ENCODE measurements at places on chromosomes 2 and 18.

GRCh38 chr2:238722883-238723282 is 125.0 kb upstream of the TWIST2 start:
- DNase-seq = no peak
- no peaks in the 10 kb centered on the region for H3K36me3 ChIP-seq
- no peaks in the 10 kb centered on the region for H3K4me1 ChIP-seq
- H3K27ac ChIP-seq = no peak overlapping the region
- H3K27me3 ChIP-seq = no peaks in the 10 kb centered on the region

DNA sequence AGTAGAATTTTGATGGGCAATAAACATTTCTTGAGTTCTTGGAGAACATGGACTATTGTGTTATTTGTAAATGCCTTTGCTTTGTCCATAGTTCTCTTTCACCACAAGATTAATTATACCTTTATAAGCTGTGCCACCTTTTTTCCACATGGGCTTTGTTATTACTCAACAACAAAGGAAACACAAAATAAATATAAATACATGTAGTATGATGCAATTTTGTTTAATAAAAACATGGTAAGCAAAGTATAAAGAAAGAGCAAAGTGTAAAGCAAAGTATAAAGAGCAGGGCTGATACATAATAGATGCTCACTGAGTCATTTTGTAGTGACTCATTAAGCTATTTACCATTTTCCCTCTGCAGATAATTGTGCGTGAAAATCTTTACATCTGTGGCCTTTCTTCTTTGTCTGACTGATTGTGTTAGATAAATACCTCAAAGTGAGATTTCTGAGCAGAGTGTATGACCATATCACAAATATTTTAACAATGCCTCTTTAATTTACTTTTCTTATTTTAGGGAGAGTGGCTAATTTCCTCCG is 80.9 kb downstream of the CERS6 start:
- H3K4me1 ChIP-seq = no peaks in the 10 kb centered on the region
- no peak for DNase-seq
- H3K4me3 ChIP-seq = no peak overlapping the region
- H3K27me3 ChIP-seq = no peaks in the 10 kb centered on the region

GRCh38 chr2:60992985-60993392 is 24.5 kb upstream of the PEX13 start:
- no peaks in the 10 kb centered on the region for H3K27me3 ChIP-seq
- DNase-seq = no peak
- no peak overlapping the region for H3K4me3 ChIP-seq

DNA sequence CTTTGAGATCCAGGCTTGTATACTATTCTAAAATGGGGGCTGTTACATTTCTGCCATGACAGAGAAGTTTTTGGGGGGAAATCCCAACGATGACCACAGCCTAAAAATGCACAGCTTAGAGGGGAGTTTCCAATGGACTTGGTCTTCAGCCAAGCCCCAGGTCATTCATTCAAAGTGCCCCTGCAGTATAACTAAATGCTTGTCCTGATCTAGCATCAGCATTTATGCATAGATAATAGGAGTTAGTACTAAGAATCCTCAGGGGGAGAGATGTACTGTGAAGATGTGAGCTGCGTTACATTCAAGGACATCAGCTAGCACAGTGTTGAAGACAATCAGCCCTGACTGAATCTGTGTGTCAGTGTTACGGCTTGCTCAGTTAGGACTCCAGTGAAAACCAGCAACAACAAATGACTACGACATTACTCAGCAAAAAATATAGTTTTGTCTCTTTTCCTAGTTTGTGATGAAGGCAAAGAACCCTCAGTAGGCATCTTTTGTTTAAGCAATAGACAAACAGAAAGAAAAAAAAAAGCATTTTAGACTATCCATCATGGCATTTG is 160.9 kb downstream of the ZEB2 start:
- no peaks in the 10 kb centered on the region for H3K4me1 ChIP-seq
- H3K27ac ChIP-seq = no peak overlapping the region
- H3K4me3 ChIP-seq = no peak overlapping the region
- H3K36me3 ChIP-seq = no peaks in the 10 kb centered on the region

DNA sequence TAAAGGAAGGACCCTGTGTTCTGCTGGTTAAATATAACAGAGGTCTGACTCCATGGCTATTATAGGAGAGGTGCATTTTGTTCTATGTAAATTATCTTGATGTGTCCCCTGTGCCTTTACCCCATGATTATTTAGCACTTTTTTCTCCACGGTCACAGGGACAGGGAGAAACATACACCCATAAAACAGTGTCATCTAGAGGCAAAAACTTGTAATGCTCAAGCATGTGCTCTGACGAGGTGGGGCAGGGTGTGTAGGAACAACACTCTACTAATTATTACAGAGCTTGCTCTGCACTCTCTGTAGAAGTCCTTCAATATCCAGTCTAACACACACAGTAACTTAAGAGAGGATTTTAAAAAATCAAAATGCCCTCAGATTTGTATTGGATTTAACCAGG is 187.9 kb downstream of the NEDD4L start:
- H3K36me3 ChIP-seq = no peaks in the 10 kb centered on the region
- H3K4me1 ChIP-seq = peaks cover 53% of the 10 kb centered on the region
- no peak for DNase-seq
- H3K4me3 ChIP-seq = no peak overlapping the region

GRCh38 chr18:75483662-75484061 is 56.2 kb upstream of the SMIM21 start:
- DNase-seq = no peak
- no peak overlapping the region for H3K4me3 ChIP-seq
- H3K27ac ChIP-seq = no peak overlapping the region
- H3K27me3 ChIP-seq = no peaks in the 10 kb centered on the region

DNA sequence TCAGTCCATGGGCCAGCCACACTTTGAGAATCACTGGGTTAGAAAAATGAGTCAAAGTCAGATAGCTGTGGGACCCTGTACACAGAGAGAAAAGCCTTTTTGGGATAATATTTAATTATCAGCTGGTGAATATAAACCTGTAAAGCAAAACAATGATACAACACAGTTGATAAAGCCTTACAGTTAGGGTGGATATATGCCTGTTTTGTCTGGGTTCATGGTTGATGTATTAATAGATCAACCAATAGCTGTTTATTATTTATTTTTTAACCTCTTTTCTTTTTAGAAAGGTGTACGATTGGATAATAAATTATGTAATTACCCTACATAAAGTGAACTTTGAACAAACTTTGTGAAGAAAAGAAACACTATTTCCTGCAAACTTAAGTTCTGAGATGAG is 145.6 kb downstream of the TDRD15 start:
- H3K27ac ChIP-seq = no peak overlapping the region
- H3K36me3 ChIP-seq = no peaks in the 10 kb centered on the region
- H3K4me1 ChIP-seq = no peaks in the 10 kb centered on the region
- H3K4me3 ChIP-seq = no peak overlapping the region
- no peaks in the 10 kb centered on the region for H3K27me3 ChIP-seq

DNA sequence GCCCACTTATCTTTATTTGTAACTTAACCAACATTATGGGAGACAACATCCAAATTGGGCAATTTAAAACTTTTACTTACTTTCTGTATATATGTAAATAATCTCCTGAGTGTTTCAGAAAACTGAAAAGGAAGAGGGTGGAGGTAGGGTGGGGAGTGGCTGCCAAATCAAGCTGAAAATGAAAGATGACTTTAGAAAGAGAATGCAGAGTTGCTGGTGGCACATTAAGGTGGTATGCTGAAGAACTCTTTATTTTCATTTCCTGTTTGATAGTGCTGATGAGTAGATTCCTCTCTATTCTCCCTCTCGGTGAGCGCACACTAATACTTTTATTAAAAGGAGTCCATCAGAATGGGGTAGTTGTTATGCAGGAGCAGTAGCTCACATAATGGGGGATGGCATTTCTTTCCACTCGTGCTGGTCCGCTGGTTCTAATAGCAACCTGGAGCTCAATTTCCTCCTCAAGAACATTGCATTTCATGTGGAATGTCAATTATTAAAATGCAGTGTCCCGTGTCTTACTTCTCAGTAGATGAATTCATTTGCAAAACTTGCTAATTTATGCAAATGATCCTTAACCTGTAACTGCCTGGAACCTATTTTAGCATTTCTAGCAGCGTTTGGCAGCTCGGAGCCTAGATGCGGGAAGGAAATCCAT is 466.9 kb upstream of the HNRNPA3 start:
- H3K27ac ChIP-seq = no peak overlapping the region
- no peak overlapping the region for H3K4me3 ChIP-seq
- H3K36me3 ChIP-seq = no peaks in the 10 kb centered on the region
- H3K27me3 ChIP-seq = peaks cover 6% of the 10 kb centered on the region
- no peak for DNase-seq

GRCh38 chr2:237618449-237618848 is 8.9 kb upstream of the LRRFIP1 start:
- H3K4me3 ChIP-seq = no peak overlapping the region
- H3K4me1 ChIP-seq = no peaks in the 10 kb centered on the region
- H3K36me3 ChIP-seq = no peaks in the 10 kb centered on the region
- no peak overlapping the region for H3K27ac ChIP-seq

GRCh38 chr2:184312970-184313369 is 285.4 kb upstream of the ZNF804A start:
- H3K27me3 ChIP-seq = no peaks in the 10 kb centered on the region
- no peaks in the 10 kb centered on the region for H3K36me3 ChIP-seq
- H3K4me3 ChIP-seq = no peak overlapping the region
- DNase-seq = no peak
- H3K4me1 ChIP-seq = no peaks in the 10 kb centered on the region

- H3K4me1 ChIP-seq = no peaks in the 10 kb centered on the region
- no peak overlapping the region for H3K27ac ChIP-seq
- no peak overlapping the region for H3K4me3 ChIP-seq
- H3K36me3 ChIP-seq = no peaks in the 10 kb centered on the region
Observed at GRCh38 chr2:72994991-72995380, 76.5 kb downstream of the SFXN5 start.

GRCh38 chr2:121907928-121908327 is 152.5 kb downstream of the TSN start:
- no peak for DNase-seq
- H3K4me3 ChIP-seq = no peak overlapping the region
- no peaks in the 10 kb centered on the region for H3K36me3 ChIP-seq
- no peaks in the 10 kb centered on the region for H3K4me1 ChIP-seq
- no peak overlapping the region for H3K27ac ChIP-seq
- H3K27me3 ChIP-seq = peaks cover 15% of the 10 kb centered on the region

- no peak overlapping the region for H3K27ac ChIP-seq
- DNase-seq = no peak
- H3K27me3 ChIP-seq = peaks cover 3% of the 10 kb centered on the region
- no peak overlapping the region for H3K4me3 ChIP-seq
- no peaks in the 10 kb centered on the region for H3K4me1 ChIP-seq
Observed at GRCh38 chr2:26905341-26906198, 57.6 kb downstream of the DPYSL5 start.

- no peak overlapping the region for H3K27ac ChIP-seq
- H3K36me3 ChIP-seq = no peaks in the 10 kb centered on the region
- no peak for DNase-seq
- no peaks in the 10 kb centered on the region for H3K4me1 ChIP-seq
- no peak overlapping the region for H3K4me3 ChIP-seq
Observed at GRCh38 chr2:53424902-53425301, 342.7 kb upstream of the CHAC2 start.

DNA sequence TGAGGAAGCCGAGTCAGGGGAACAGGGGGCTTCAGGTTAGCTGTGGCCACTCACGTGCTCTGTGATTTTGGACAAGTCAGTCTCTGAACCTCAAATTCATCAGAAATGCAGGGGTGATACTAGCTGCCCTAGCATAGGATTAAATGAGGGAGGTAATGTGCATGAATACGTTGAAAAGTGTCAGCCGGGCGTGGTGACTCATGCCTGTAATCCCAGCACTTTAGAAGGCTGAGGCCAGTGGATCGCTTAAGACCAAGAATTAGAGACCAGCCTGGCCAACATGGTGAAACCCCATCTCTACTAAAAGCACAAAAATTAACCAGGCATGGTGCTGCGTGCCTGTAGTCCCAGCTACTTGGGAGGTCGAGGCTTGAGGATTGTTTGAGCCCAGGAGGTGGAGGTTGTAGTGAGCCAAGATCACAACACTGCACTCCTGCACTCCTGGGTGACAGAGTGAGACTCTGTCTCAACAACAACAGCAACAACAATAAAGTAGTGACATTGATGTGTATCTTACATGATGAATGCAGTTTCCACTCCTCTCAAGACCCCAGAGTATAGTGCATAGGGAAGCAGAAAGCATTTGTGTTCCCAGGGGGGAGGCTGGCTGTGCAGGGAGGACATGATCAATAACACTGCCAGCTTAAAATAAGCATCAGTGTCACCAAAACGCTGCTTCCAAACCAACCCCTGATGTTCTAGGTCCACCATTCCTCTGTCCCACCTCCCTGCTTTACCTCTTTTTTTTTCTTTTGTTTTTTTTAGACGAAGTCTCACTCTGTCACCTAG is 68.8 kb downstream of the HNRNPLL start:
- no peak for DNase-seq
- H3K4me1 ChIP-seq = no peaks in the 10 kb centered on the region
- H3K4me3 ChIP-seq = no peak overlapping the region
- no peaks in the 10 kb centered on the region for H3K27me3 ChIP-seq
- H3K27ac ChIP-seq = no peak overlapping the region
- H3K36me3 ChIP-seq = no peaks in the 10 kb centered on the region

DNA sequence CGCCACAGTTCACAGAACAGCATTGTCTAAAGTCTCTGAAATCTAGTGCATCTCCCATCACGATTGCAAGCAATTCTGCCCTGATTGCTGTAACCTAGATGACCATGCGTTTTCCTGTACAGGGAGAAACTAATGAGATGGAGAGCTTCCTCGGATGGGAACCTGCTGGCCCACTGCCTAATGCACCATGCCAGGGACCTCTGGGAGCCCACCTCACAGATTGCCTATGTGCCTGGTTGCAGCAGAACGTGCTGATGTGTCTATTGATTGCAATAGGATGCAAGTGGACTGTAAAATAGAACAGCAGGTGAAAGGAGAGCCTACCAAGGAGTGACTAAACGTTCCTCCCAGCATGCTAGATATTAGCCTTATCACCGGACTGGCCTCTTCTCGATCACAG is 141.0 kb upstream of the RAB12 start:
- DNase-seq = no peak
- no peaks in the 10 kb centered on the region for H3K36me3 ChIP-seq
- H3K4me1 ChIP-seq = no peaks in the 10 kb centered on the region
- no peak overlapping the region for H3K4me3 ChIP-seq
- no peak overlapping the region for H3K27ac ChIP-seq

- no peaks in the 10 kb centered on the region for H3K36me3 ChIP-seq
- no peaks in the 10 kb centered on the region for H3K4me1 ChIP-seq
- no peaks in the 10 kb centered on the region for H3K27me3 ChIP-seq
- no peak overlapping the region for H3K4me3 ChIP-seq
Observed at GRCh38 chr2:165698444-165698884, 95.6 kb downstream of the GALNT3 start.

GRCh38 chr2:63052411-63053080 is 1.9 kb downstream of the OTX1 start:
- no peak overlapping the region for H3K27ac ChIP-seq
- peaks cover 8% of the 10 kb centered on the region for H3K4me1 ChIP-seq
- H3K27me3 ChIP-seq = no peaks in the 10 kb centered on the region
- peaks cover 6% of the 10 kb centered on the region for H3K36me3 ChIP-seq
- no peak overlapping the region for H3K4me3 ChIP-seq

All from Panc1 (cell line).